ENCODE measurements at places on chromosomes 4 and X.

DNA sequence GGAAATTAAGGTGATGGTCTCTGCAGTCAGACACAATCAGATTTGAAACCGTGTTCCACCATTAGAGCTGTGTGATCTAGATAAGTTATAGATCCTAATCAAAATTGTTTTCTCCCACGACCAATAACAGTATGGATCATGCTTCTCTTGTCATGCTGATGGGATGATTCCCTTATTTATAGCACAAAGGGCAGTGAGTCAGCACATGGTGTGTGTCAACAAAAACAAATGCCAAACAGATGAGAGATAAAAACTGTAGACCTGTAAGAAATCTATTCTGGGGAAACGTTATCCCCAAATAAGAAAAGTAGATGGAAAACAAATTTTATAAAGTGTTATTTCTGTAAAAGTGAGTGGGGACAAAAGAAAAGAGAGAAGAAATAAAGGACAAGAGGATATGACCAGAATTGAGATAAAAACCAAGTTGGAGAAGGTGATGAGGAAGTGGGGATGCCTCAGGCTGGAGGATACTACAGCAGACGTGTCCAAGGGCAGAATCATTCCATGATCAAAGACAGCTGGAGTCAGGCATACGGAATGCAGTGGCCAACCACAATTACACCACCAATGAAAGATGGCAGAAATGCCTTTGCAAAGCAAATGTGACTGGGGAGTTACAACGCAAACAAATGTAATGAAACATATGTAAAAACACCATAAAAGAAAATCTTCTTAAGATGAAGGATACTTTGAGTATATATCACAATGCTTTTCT, 377.8 kb upstream of the PRKX start:
- DNase-seq, result no peak

DNA sequence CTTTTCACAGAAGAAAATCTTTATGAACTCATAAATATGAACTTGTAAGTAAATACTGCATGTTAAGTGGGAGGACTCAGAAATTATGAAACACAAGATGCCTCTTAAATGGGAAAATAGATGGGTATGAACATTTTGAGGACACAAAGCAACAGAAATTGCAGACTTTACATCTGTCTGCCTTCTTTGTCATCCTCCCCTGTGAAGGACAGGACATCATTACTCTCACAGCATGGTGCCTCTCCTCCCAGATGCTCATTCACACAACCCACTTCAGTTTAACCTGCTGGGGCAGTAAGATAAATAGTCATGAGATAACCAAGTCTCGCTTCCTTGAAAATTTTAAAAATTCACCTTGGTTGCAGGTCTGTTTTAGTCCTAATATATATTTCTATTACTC, 144.5 kb downstream of the APBB2 start:
- DNase-seq, result no peak

GRCh38 chr4:88097781-88098180, 60.7 kb downstream of the ABCG2 start:
- DNase-seq, result no peak

GRCh38 chrX:139203651-139204570, 326.6 kb upstream of the F9 start:
- no peak for DNase-seq

- no peak for DNase-seq
Measured at GRCh38 chrX:3449287-3449686, 102.8 kb upstream of the MXRA5 start.

GRCh38 chr4:155972098-155972497, 18.4 kb upstream of the CTSO start:
- DNase-seq, result no peak

DNA sequence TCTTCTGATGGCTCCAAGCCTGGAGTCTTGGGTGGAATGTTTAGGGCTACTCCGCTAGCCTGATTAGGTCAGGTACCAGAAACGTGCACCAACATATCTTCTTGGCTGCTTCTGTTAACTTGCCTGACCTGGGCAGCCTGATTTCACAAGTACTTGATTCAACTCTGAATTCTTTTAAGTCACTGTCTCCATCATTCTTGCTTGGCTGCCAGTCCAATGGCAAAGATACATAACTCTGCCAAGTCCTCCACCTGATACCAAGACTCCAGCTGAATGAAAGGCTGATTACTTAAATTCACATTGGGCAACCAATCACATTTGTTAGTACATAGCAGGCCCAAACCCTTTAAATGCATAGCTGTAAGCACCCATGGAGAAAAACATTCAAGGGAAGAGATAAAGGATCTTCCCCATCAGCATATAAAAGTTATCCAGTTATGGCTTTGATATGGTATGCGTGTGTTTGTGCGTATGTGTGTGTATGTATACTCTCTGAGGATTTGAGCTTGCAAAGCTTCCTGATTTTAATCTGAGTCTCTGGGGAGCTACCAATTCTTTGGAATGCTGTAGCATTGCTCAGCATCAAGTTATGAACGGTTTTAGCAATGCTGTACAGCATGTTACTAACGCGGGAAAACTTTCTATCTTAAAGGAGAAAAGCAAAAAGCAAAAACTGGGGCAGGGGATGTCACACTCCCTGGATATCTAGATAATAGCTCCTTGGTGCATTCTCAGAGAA, 917.2 kb downstream of the DMD start:
- no peak for DNase-seq

DNA sequence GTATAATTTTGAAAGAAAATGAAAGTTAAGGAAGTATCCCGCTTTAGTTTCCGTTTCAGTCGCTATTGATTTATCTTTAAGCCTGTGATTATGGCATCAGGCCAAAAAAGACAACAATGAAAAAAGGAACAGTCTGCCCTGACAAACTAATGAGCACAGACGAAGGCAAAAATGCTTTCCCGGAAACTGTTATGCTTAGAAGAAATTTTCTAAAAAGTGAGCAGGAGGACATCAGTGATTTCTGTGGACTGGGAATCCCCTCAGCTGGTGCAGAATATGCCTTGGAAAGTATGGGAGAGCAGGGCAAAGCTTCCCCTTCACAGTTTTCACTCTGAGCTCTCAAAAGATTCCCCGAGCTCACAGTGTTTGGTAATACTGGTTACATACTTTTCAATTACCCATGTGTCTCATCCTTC, 5.1 kb upstream of the CXCL10 start:
- no peak for DNase-seq

GRCh38 chr4:157977086-157977485, 195.7 kb downstream of the GASK1B start:
- no peak for DNase-seq

- DNase-seq, result no peak
Measured at GRCh38 chr4:24598025-24598424, 13.7 kb upstream of the DHX15 start.

DNA sequence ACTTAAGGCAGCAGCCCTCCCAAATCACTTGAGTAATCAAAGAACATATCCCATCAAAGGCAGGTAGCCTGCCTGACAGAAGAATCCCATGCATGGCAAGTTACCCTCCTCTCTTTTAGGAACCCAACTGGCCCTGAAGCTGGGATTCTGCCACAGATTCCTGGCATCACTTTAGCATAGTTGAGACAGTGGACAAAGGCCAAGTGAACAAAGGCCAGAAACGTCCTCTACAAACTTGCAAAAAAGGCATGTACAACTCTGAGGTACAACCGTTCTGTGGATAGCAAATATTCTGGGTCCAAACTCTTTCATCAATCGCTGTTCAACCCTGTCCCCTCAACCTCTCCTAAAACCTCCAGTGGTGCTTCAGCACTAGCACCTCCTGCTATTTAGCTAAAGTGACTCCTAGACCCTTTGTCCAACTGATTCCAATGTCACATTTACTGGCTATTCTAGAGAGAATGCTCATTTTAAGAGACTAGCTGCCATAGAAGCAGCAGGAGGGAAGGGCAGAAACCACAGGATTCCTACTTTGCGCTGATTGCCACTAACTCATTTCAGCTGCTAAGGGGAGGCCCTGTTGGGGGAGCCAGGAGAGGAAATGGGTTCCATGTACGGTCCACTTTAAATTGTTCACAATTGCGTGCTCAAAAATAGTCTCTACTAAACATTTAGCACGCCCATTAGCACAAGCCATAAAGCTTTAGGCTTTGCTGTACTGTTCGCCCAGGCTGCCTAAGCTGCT, 105.9 kb downstream of the SHROOM4 start:
- DNase-seq, result no peak
